ENCODE measurements at places on chromosomes 3 and 15. TPM values are rescaled to one million over a fixed set of nuclear protein-coding genes. Genes with fewer than 3 reads are reported as not detected.

GOLGA8J gene
- total RNA-seq, result not detected

PFKFB4 gene
- total RNA-seq, result 5.1 TPM

DPPA4 gene
- 0.29 TPM for total RNA-seq

A4GNT gene
- total RNA-seq, result not detected

CLDN16 gene
- total RNA-seq, result not detected

TNFAIP8L3 gene
- total RNA-seq, result not detected

LRRN1 gene
- total RNA-seq, result 0.49 TPM

CNTN3 gene
- not detected for total RNA-seq

SLC24A5 gene
- total RNA-seq, result not detected

TRPM1 gene
- total RNA-seq, result not detected

SST gene
- not detected for total RNA-seq

ATP13A5 gene
- not detected for total RNA-seq

DNASE1L3 gene
- not detected for total RNA-seq

ADAMTS7 gene
- 0.07 TPM for total RNA-seq

GOLGA8M gene
- 0.12 TPM for total RNA-seq

IMPG2 gene
- 0.07 TPM for total RNA-seq

SLC22A13 gene
- not detected for total RNA-seq

SLC7A14 gene
- total RNA-seq, result not detected

RLBP1 gene
- not detected for total RNA-seq

FSIP1 gene
- 0.21 TPM for total RNA-seq

ARID3B gene
- total RNA-seq, result 14.2 TPM

Data from activated naive CD4-positive, alpha-beta T cell treated with anti-CD3 and anti-CD28 coated beads for 36 hours (primary cell).